ENCODE measurements at places on chromosomes 2 and 18. TPM values are rescaled to one million over a fixed set of nuclear protein-coding genes. Genes with fewer than 3 reads are reported as not detected.

DNA sequence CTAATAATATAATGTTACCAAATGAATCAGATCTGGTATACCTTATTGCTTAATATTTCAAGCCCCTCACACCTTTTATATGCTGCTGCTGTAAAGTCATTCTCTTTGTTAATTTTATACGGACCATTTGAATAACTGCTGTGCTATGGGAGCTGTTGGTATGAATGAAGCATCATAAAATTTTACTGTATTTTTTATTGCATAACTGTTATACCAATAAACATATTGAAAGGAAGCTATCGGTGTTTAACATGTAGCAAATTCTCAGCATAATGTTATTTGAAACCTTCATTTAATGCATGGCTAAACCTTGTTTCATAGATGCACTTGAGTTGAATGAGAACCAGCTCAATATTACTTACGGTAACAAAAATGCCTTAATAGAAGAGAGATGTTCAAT is 1040.3 kb downstream of the SOCS6 start:
- no peak for DNase-seq
- H3K4me1 ChIP-seq: no peaks in the 10 kb centered on the region
- H3K4me3 ChIP-seq: no peak overlapping the region
- H3K27me3 ChIP-seq: no peaks in the 10 kb centered on the region
- no peaks in the 10 kb centered on the region for H3K36me3 ChIP-seq

GRCh38 chr2:58042486-58042970 is 4.1 kb upstream of the VRK2 start:
- peak; percentile 45 for DNase-seq
- no peak overlapping the region for H3K4me3 ChIP-seq
- H3K4me1 ChIP-seq: peaks cover 9% of the 10 kb centered on the region
- no peak overlapping the region for H3K27ac ChIP-seq

- H3K27ac ChIP-seq: peak overlapping the region; percentile 96
- peaks cover 57% of the 10 kb centered on the region for H3K4me1 ChIP-seq
- H3K4me3 ChIP-seq: peak overlapping the region; percentile 72
- no peak for DNase-seq
These were observed 1.4 kb downstream of the MARCHF7 start for GRCh38 chr2:159713631-159714246.

GRCh38 chr2:115946891-115947290 is 1504.5 kb downstream of the DPP10 start:
- H3K4me3 ChIP-seq: no peak overlapping the region
- no peak overlapping the region for H3K27ac ChIP-seq
- H3K4me1 ChIP-seq: no peaks in the 10 kb centered on the region
- H3K36me3 ChIP-seq: no peaks in the 10 kb centered on the region
- no peaks in the 10 kb centered on the region for H3K27me3 ChIP-seq
- no peak for DNase-seq

DNA sequence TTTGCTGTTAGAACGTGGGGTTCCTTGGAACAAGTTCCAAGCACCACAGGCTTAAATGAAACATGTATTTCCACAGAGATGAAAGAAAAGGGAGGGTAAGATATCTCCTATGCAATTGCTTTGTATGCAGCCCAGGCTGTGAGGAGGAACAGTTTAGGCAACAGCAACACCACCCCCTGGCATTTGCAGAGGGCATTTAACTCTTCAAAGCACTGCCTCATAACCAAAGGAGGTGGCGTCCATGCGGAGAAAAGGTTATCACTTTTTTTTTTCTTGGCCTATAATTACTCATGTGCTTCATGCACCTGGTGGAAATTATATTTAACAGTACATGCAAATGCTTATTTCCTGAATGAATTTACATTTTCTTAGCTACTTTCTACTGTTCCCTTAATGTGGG is 286.0 kb downstream of the LPIN1 start:
- no peak overlapping the region for H3K4me3 ChIP-seq
- no peaks in the 10 kb centered on the region for H3K36me3 ChIP-seq
- H3K27me3 ChIP-seq: no peaks in the 10 kb centered on the region
- H3K4me1 ChIP-seq: no peaks in the 10 kb centered on the region
- no peak for DNase-seq
- no peak overlapping the region for H3K27ac ChIP-seq

DNA sequence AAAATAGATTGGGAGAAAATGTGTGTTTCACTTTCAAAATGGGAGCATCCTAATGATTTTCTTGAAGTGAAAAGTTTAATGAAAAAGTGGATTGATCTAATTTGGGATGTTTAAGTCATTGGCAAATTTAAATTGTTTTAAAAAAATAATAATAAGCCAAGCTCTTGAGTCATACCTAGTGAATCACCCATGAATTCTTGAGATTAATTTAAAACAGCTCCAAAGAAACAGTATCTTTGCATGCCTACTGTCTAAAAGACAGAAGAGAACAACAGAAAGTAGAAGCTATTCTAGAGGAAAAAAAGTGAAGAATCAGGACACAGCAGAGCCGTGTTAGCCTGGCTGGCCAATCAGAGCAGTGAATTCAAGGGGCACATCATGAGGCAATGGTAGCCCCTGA is 7.7 kb downstream of the ACVR1C start:
- no peak for DNase-seq
- no peaks in the 10 kb centered on the region for H3K4me1 ChIP-seq
- peaks cover 5% of the 10 kb centered on the region for H3K27me3 ChIP-seq
- no peaks in the 10 kb centered on the region for H3K36me3 ChIP-seq
- H3K27ac ChIP-seq: no peak overlapping the region
- H3K4me3 ChIP-seq: no peak overlapping the region

DNA sequence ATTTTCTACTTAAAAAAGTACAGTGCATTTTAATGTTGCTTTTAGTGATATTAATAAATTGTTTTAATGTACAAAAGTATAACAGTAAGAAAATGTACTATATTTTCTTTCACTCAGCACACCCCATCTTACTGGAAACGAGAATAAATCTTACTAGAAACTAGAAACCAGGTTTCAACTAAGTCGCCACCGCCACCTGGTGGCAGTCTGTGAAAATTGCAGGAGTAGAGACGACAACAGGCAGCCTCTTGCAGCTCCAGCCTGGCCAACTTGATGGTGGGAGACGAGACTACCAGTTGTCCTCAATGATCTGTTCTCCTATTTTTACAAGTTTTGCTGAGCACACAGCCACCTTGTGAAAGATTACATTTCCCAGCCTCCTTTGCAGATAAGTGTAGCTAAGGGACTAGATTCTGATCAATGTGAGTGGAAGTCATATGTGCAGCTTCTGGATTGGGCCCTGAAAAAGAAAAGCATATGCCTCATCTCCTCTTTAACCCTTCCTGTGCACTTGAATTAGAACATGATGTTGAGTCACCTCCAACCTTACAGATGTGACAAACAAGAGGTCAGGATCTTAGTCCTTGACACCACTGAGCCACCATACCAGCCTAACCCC is 8.7 kb downstream of the OTOF start:
- H3K36me3 ChIP-seq: no peaks in the 10 kb centered on the region
- no peak overlapping the region for H3K27ac ChIP-seq
- H3K4me1 ChIP-seq: no peaks in the 10 kb centered on the region
- no peak for DNase-seq
- H3K4me3 ChIP-seq: no peak overlapping the region
- H3K27me3 ChIP-seq: no peaks in the 10 kb centered on the region

GRCh38 chr18:44823286-44823685 is 142.6 kb downstream of the SETBP1 start:
- H3K4me1 ChIP-seq: peaks cover 8% of the 10 kb centered on the region

DNA sequence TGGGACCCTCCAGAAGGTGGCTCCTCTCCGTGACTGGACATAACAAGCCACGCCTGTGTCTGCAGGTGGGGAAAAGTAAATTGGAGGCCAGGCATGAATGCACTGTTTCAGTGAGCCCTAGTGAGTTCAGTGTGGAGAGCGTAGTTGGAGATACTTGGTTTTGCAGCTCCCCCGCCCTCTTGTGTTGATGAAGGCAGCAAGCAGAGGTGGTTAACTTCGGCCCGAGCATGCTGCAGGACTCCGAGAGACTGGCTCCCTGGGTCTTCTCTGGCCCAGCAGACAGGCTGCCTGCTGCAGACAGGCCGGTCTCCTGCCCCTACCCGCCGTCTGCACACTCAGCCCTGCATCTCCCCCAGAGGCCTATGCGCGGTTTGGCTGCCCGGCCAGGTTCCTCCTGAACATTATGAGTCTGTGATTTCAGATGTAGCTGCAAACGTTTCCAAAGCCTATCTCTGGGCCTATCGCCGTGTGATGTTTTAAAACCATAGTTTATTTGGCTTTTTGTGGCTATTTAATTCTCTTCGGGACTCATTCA is 102.4 kb downstream of the LDLRAD4 start:
- no peak overlapping the region for H3K4me3 ChIP-seq
- no peak overlapping the region for H3K27ac ChIP-seq
- no peaks in the 10 kb centered on the region for H3K36me3 ChIP-seq
- no peaks in the 10 kb centered on the region for H3K27me3 ChIP-seq
- no peak for DNase-seq

DNA sequence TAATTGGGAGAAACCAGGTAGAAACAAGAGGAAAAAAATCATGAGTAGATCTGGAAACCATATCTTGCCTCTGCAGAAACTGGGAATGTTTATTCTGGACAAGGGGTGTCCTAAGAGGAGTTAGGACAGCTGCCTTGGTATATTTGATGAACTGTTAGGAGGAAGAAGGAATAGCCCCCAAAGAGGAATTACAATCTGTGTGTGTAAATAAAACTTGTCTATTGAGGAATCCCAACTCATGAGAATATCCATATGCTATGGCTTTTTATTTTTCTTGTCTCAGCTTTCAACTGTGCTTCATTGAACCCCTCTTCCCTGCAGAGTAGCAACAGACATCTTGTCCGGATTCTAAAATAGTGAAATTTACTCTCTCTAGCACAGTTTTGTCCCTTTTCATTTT is 423.5 kb upstream of the SLC14A2 start:
- no peaks in the 10 kb centered on the region for H3K27me3 ChIP-seq
- no peak overlapping the region for H3K4me3 ChIP-seq
- no peaks in the 10 kb centered on the region for H3K4me1 ChIP-seq
- no peaks in the 10 kb centered on the region for H3K36me3 ChIP-seq

DNA sequence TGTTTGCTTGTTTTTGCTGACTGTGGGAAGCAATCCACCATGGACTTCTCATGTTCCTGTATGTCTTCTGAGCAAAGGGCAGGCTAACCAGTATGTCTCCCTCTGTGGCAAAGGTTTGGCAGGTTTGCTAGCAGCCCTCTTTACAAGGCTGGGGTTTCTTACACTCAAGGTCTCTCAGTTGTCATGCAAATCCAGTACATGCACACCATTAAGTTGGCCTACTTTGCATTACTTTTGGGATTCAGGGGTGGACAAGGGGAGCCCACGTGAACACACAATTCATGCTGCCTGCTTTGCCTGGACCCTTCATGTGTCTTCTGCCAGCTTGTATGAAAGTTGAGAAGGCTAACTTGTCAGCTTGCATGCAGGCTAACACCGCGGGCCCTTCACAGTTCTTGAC is 134.9 kb downstream of the LRRTM4 start:
- DNase-seq: no peak
- H3K36me3 ChIP-seq: no peaks in the 10 kb centered on the region
- no peaks in the 10 kb centered on the region for H3K4me1 ChIP-seq
- H3K4me3 ChIP-seq: no peak overlapping the region

DNA sequence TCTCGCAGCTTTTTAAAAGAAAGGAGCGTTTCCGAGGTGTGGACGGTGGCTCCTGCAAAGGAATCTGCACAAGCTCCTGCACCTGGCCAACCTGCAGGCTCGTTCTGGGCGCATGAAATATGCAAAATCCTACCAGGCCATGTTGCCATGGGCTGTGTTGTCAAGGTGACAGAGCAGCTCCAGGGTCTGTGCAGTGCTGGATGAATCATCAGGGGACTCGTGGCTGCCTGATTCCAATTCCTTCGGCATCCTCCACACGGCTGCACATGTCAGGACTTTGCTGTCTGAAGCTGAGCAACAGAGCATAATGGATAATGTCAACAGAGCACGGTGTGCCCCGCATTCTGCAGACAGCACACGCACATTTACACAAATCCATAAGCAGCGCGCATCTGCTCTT is 120.5 kb downstream of the EIPR1 start:
- H3K27ac ChIP-seq: no peak overlapping the region
- H3K27me3 ChIP-seq: no peaks in the 10 kb centered on the region
- H3K36me3 ChIP-seq: no peaks in the 10 kb centered on the region
- H3K4me3 ChIP-seq: no peak overlapping the region
- H3K4me1 ChIP-seq: no peaks in the 10 kb centered on the region

- no peak overlapping the region for H3K4me3 ChIP-seq
- no peaks in the 10 kb centered on the region for H3K36me3 ChIP-seq
- DNase-seq: no peak
- H3K27ac ChIP-seq: no peak overlapping the region
These were observed 23.1 kb upstream of the TNFAIP6 start for GRCh38 chr2:151334082-151334815.

DNA sequence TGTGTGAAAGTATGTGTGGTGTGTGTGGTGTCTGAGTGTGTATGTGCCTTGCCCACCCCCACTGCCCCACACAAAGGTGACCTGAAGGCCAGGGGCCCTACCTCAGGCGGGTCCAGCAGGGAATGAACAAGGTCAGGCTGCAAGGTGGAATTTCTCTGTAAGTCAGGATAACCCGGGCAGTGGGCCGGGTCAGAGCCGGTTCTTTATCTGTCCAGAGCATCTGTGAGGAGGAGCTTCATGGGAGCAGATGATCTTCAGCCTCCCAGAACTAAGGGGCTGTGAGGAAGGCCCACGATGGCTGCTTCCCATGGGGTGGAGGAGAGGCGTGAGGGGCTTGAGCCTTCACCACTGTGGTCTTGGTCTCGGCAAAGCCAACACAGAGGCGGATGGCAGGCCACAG is 150.3 kb downstream of the TFCP2L1 start:
- H3K27me3 ChIP-seq: no peaks in the 10 kb centered on the region
- H3K4me3 ChIP-seq: no peak overlapping the region
- H3K4me1 ChIP-seq: no peaks in the 10 kb centered on the region

- DNase-seq: no peak
- peaks cover 2% of the 10 kb centered on the region for H3K36me3 ChIP-seq
- no peaks in the 10 kb centered on the region for H3K4me1 ChIP-seq
- no peak overlapping the region for H3K4me3 ChIP-seq
These were observed 102.3 kb downstream of the RAPH1 start for GRCh38 chr2:203432811-203433210.

- no peak for DNase-seq
- H3K27ac ChIP-seq: no peak overlapping the region
- no peak overlapping the region for H3K4me3 ChIP-seq
- H3K4me1 ChIP-seq: no peaks in the 10 kb centered on the region
- no peaks in the 10 kb centered on the region for H3K27me3 ChIP-seq
- no peaks in the 10 kb centered on the region for H3K36me3 ChIP-seq
These were observed 60.7 kb upstream of the CAVIN2 start for GRCh38 chr2:191907545-191907944.

GRCh38 chr2:19362755-19363473 is 4.5 kb upstream of the OSR1 start:
- peak; percentile 88 for DNase-seq
- peak overlapping the region; percentile 70 for H3K4me3 ChIP-seq
- peaks cover 14% of the 10 kb centered on the region for H3K27me3 ChIP-seq
- H3K36me3 ChIP-seq: no peaks in the 10 kb centered on the region
- H3K27ac ChIP-seq: peak overlapping the region; percentile 41

Gene POTEC
- not detected for total RNA-seq

Gene NOTO
- total RNA-seq: not detected

Gene IGFBP2
- 181 TPM for total RNA-seq

Gene UGT1A8
- not detected for total RNA-seq

Gene OSR1
- total RNA-seq: 4.2 TPM

Gene HOXD3
- 3.3 TPM for total RNA-seq

Gene ZDBF2
- 19.6 TPM for total RNA-seq

Gene GDF7
- 0.47 TPM for total RNA-seq

Data from adrenal gland (tissue), 19 donors.